ENCODE measurements at places on chromosomes 5 and 9.

- DNase-seq = no peak
Measured at GRCh38 chr5:170268884-170269283, 28.7 kb downstream of the LCP2 start.

DNA sequence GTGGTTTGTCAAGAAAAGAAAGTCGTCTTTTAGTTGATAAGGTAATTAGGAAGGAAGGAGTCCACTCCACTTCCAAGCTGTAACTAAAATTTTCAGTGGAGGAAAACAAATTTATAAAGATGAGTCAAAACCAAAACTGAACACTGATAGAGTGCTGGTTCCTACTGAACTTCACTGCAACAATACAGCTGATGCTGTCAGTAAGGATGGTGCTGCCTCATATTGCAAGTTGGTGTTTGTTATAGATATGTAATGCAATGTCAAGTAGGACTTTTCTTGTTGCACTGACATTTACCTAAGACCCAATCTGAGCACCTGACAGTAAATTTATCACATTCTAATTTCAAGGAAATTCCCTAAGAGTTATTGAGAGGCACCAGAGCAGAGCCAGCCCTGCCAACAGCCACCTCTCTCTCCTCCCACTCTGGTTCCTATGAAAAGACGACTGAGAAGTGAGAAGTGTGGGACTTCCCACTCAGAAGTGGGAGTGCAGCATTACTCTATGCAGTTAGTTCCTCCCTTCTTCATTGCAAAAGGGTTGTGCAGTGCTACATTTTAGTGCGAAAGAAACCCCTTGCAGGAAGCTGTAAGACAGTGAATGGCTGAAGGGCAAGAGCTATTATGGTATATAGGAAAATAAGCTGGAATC, 350.8 kb downstream of the NFIB start:
- no peak for DNase-seq

GRCh38 chr9:72982146-72982799, 29.4 kb upstream of the ALDH1A1 start:
- no peak for DNase-seq

DNA sequence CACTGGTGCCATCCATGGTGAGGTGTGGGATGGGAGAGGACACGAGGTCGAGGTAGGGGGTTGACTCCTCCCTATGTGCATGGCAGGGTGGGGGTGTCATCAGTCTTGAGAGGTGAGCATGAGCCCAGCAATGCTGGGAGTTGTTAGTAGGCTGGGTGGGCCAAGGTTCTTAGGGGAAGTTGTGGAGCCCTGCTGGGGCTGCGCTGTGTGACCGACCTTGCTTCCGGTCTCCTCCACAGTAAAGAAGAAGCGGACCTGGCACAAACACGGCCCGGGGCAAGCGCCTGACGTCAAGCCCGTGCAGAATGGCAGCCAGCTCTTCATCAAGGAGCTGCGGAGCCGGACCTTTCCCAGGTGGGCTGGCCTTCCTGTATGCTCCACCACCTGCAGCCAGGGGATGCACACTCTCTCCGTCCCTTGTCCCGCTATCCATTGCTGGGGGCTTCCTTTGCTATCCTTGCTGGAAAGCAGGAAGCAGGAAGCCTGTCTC, 59.8 kb downstream of the PHF2 start:
- DNase-seq = no peak

DNA sequence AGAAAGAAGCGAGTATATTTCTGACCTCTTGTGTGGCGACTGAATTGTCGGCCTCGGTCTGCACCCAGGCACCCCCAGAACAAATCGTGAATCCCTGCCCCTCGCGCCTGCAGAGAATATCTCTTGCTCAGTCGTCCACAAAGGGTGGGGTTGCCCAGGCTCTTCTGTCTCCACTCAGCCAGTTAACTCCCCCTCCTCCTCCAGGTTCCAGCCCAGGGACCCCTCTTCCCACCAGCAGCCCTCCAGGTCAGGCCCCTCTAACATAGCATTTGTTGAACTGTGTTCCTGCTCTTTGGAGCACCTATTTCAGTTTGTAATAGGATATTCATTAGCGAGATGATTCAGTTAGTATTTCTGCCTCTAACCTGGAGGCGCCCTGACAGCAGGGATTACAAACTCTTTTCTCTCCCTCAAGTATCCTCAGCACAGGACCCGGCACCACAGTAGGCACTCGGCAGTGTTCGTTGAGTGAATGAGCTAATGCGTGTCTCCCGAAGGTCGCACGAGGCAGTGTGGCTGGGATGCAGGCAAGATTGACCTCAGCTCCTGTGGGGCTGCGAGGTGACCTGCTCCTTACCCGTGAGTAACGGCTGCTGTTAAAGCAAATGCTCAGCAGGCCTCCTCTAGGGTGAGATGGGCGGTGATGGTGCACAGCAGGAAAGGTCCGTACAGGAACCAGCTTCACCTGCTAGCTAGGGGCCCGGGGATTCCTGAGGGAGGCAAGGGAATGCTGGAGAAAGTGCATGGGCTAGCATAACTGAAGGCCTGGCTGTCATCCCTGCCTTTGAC, 25.8 kb downstream of the ZBTB34 start:
- DNase-seq = no peak

DNA sequence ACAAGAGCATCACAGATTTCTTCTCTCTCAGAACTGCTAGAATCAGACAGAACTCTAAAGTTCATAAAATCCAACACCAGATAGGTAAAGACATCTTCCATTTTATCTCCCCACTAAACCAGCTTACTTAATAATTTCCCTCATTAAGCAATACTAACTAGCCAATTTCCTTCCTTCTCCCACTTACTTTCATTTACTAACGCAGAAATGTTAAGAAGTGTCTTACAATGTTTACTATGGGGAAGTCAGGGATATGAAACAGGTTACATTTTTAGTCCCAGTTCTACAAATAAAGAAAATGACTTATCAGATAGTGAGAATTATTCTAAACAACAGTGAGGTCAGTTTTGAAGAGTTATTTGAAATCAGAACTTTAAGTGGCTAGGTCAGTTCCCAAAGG, 236.5 kb downstream of the FBXL17 start:
- DNase-seq = no peak

GRCh38 chr5:142097681-142098080, 10.9 kb upstream of the NDFIP1 start:
- DNase-seq = no peak

DNA sequence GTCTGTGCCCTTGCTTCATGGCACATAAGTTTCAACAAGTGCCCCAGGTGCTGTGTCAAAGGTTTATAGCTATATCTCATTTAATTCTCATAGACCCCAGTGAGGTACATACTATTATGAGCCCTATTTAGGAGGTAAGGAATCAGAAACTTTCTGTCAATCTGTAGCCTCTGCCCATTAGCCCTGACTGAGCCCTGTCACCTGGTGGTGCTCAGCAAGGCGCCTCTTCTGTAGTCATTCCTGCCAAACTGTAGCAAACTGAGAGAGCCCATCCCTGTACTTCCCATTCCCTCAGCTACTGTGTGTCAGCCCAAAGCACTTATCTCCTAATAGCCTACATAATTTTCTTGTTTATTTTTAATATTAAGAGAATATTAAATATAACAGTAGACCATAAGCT, 46.5 kb upstream of the FOXI1 start:
- DNase-seq = no peak
